ELF-1 (cell line): ENCODE measurements at places on chromosomes 6 and 20.
A peak's percentile ranks its signal among the peaks of the same experiment; 100 is the strongest.

- no peak for DNase-seq
Measured at GRCh38 chr6:33976437-33977360, 169.2 kb downstream of the GRM4 start.

- peak; percentile 84 for DNase-seq
Measured at GRCh38 chr20:53677447-53678314, 84.0 kb upstream of the ZNF217 start.

GRCh38 chr6:40965046-40965445 lies 74.0 kb downstream of the UNC5CL start:
- no peak for DNase-seq

DNA sequence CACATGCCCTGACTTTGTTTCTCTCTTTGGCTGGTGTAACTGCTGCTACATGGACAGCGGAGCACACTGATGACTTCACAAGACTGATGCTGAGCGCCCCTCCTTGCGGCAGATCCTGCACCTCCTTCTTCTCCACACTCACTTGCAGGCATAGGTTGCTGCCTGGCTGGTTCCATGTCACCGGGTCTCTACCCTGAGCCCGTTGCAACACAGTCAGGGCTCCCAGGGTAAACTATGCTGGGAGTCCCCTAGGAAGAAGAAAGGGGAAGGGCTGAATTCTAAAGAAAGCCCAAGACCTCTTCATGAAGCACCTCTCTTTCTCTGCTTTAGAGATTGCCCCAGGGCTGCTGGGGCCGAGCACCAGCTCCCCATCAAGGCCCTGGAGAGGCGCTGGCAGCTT lies 83.3 kb upstream of the DUSP22 start:
- DNase-seq, result no peak

DNA sequence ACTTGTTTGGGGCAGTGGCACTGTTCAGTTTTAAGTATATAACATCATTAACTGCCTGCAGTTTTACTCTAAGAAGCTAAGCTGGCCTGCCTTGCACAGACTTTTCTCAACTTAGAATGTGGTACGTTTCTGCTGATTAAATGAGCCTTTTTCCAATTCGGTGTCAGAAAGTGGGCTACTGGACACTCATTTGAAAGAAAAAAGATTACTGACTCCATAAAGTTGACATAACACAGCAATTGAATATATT lies 2.1 kb downstream of the ZMYND8 start:
- no peak for DNase-seq

DNA sequence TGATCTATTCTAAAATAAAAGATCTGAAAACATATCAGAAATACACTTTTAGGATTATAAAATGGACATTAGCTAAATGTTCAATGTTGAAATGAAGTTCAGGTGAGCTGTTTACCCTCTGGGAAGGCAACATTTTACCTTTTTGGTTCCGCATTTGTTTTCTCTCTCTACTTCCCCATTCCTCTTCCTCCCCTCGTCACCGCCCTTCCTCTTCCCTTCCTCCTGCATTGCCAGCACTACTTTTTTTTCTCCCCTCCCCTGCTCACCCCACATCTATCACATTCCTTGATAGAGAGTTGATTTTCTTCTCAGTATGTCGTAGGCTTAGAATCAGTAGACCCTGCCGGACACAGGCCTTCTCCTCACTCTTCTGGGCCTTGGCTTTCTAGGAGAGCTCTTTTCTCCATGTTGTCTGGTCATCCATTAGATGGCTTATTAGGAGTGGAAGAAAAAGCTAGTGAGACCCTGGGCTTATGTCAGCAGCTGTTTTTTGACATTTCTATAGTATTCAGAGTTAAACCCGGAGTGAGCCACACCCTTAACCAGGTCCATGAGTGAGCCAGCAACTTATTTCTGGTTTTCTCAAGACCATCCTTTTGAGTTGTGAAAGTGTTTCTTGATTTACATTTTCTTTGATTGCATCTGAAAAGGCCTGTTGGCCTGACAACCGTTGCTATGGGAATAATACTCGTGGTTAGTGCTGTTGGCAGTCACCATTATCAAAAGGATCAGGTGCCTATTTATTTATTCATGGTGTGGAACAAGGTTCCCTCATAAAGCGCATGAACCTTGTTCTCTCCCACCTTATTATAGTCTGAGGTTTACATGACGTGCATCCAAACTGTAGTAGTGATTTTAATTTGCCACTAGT lies 90.9 kb downstream of the DTD1 start:
- DNase-seq, result no peak

- no peak for DNase-seq
Measured at GRCh38 chr20:42098418-42098817, 480.2 kb upstream of the CHD6 start.

DNA sequence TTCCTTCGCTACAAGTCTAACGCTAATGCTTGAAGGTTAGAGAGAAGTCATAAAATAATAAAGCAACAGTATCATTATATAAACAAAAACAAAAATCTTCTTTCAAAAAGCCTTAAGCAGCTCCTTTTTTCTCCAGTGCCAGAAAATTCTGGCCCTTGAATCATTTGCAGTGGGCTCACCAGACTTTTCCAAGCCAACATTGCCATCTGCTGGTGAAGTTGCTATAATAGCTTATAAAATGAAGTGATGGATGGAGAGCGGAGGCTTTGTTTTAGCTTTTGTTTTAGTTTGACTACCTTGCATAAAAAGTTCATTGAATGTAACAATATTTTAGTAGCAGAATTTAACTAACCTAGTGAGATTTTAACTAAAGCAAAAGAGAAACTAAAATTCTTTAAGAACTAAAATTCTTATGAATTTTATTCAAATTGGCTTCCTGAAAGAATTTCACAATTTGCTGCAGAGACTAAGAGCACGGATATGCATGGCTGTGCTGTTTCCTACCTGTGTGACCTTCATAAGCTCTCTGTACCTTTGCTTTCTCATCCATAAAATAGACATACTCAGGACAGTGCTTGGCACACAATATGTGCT lies 44.8 kb upstream of the SLC2A12 start:
- DNase-seq, result peak; percentile 62

DNA sequence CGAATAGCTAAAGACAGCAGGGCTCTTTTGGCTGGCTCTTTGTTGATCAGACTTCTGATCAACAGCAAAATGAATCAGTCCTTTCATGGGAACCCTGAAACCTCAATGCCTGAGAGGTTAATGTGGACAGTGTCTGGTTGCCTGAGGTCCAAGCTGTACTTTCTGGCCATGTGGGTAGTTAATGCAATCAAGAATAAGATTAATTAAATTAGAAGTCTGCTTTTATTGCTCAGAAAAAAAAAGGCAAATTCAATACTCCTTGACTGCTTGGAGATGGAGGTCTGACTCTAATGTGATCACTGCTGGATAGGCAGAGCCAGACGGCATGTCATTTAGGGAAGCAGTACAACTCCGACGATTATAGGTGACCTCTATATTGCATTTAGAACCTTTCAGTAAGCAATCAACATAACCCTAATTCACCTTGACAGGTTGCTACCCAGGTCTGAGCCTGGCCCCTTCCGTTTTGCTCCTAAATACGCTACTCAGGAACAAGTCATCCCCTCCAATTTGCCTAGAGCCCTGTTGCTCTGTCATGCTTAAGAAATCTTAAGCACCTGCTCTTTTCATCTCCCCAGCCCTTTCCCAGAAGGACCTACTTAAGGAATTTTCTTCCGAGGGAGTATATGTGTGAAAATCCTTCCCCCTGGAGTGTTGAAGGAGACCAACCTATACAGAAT lies 370.0 kb upstream of the SPTLC3 start:
- peak; percentile 6 for DNase-seq

DNA sequence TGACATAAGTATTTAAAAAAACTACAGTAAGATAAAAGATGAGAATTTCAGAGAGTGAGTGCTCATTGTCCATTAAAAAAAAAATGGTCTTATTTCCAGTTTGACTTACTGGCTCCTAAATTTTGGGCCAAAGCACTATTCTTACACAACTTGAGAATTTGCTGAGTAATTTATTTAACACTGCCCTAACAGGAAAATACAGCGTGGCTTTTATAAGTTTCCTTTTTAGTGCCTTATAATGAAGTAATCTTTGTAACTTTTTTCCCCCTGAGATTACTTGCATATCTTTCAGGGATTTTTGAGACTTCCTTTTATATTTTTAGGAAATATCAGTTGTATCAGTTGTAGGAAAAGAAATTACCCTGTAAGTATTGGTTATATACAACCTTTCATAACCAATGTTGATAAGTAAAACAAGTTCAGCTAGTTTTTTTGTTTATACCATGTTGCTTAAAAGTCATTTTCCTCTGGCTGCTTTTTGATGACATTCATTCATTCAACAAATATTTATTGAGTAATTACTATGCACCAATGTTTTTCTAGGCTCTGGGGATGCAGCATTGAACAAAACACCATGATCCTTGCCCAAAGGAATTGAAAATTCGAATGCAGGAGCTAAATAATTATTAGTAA lies 106.4 kb upstream of the SGK1 start:
- DNase-seq, result no peak

DNA sequence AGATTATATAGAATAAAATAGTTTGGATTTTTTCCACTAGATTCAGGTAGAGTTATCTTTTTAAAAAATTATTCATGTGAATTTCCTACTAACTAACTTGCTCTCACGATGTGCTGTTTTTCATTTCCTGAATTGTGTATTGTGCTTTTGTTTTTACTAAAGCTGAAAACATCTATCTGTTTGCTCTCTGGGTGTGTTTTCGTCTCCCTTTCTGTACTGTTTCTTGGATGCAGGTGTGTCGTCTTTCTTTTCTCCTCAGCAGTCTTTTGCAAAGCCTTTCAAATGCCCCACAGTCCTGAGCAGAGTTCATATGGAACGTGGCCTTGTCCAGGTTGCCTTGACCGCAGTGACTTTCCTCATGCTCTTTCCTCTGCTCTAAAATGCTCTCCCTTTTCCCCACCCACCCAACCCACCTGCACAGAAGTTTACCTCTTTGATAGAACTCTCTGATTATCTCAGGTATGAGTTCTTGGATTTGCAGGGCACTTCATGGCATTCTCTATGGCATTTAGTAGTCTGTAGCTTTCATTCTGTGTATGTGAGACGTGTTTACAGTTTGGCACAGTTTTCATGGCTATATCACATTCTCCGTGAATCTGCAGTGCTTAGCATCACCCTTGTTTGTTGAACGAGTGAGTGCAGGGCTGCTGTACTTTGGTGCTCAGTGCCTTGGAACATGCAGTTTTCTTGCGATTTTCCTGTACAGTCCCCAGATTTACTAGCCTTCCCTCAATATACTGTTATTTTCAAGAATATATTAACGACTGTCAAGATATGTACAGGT lies 77.1 kb downstream of the FARS2 start:
- DNase-seq, result no peak

- no peak for DNase-seq
Measured at GRCh38 chr6:39910744-39911143, 23.5 kb downstream of the MOCS1 start.

DNA sequence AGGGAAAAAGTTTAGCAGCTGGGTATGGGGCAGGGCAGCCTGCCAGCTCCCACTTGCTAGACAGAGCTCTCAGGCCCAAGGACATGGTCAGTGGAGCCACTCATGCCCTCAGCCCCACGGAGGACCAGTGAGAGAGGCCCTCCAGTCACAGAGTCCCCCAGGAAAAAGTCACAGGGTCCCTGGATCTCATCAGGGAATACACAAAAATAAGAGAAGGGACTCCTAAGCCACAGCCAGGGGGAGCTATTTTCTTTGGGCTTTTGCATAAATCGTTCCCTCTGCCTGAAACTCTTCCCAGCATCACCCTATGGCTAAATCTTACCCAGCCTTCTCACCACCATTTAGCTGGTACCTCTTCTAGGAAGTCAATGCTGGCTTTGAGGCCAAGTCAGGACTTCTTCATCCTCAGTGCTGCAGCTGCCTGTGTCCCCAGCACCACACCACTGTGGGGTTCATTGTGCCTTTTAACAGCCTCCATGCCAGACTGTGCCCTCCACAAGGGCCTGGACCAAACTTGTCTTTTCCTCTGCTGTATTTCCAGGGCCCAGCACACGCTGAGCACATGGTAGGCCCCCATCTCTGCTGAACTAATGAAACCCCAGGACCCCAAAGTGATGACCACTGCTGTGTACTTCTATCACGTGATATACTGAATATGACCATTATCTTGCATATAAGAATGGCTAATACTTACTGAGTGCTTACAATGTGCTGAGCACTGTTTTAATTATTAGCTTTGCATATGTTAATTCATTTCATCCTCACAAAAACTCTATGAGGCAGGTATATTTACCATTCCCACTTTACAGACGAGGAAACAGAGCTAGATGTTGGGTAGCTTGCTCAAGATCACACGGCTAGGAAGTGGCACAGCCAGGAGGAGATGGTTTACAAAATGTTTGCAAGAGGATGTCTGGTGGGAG lies 2.0 kb downstream of the ZNF335 start:
- peak; percentile 70 for DNase-seq

GRCh38 chr6:6790891-6791290 lies 202.4 kb downstream of the LY86 start:
- DNase-seq, result no peak

- DNase-seq, result no peak
Measured at GRCh38 chr6:81772741-81773140, 20.3 kb upstream of the TENT5A start.

DNA sequence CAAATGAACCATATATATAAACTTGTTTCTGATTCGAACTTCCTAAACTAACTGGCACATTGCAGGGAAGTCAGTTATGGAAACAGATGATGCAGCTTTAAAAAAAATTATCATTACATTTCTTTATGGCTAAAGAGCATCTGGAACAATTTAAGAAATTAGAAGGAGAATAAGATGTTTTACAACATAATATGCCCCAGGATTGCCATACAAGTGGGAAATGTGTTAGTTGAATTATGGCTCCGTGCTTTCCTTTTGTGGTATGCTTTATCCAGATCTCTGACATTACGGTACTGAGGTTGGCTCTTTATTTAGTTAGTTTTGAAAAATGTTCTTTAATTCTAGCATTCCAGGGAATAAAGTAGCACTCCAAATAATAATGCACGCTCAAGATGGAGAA lies 343.0 kb upstream of the ZFP64 start:
- no peak for DNase-seq

- no peak for DNase-seq
Measured at GRCh38 chr6:8279041-8279805, 156.1 kb downstream of the SLC35B3 start.

DNA sequence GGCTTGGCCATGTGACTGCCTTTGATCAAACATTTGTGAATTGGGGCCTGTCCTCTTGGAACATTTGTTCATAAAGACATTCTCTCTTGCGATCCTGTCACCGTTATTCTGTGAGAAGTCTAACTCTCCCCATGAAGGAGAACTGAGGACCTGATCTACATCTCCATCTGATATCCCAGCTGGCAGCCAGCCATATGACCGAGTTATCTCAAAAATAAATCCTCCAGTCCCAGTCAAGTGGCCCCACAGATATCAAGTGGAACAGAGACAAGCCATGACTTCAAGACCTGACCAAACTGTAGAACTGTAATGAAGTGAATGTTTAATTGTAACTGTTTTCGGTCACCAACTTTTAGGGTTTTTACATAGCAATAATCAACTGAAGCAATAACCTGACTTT lies 25.7 kb downstream of the SNX3 start:
- DNase-seq, result no peak

DNA sequence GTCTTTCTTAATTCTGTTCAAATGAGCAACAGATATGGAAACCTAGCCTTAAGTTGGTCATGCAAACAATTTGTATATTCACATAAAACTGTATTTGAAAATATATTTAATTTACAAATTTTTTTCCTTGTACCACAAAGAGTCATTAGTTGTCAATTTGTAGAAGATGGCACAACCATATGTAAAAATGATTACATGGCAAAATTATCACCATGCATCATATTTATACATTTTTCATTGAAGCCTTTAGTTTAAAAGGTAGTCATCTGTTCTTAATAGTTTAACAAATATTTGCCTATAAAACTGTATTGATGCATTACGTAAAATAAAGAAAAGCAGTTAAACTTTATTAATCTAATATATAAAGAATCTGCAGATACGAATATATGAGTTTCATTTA lies 1306.8 kb upstream of the ADGRB3 start:
- DNase-seq, result no peak
